ENCODE measurements at places on chromosomes 3 and 15.

DNA sequence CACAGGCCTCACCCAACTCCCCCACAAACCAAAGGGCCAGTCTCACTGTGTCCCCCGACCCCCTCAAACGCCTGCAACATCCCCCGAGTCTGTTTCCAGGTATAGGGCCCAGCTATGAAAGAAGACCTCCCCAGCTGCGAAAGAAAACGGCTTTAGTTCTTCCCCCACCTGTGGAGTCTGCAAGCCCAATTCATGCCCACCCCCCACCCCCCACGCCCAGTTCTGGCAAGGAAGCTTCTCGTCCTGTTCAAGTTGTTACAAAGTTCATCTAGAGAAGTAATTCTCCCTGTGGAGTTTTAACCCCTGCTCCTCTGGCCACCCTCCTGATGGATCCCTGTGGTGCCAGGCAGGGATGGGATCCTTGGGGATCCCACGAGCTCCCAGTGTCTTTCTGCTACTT, 54.4 kb downstream of the CCDC66 start:
- DNase-seq: no peak

GRCh38 chr3:26588931-26589330, 33.6 kb upstream of the LRRC3B start:
- DNase-seq: no peak

- no peak for DNase-seq
Observed at GRCh38 chr3:165254812-165255211, 58.6 kb upstream of the SLITRK3 start.

- no peak for DNase-seq
Observed at GRCh38 chr15:70025413-70026296, 72.1 kb downstream of the TLE3 start.

DNA sequence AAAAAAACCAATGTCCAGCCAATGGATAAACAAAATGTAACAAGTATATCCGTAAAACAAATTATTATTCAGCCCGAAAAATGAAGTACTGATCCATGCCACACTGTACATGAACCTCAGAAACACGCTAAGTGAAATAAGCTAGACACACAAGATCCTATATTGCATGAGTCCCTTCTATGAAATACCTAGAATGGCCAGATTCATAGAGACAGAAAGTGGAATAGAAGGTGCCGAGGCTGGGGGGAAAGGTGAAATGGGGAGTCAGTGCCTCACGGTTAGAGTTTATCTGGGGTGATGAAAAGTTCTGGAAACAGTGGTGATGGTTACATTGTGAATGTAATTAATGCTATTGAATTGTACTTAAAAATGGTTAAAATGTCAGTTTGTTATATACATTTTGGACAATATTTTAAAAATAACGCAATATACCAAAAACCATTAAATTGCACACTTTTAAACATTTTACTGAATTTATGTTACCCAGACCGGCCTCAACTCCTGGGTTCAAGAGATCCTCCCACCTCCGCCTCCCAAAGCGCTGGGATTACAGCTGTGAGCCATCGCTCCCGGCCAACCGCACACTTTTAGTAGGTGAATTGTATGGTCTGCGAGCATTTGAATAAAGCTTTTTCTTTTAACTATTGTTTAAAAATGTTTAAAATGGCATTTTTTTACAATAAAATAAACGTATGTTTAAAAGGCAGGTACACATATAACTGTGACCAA, 2.1 kb downstream of the RNF168 start:
- DNase-seq: no peak

GRCh38 chr3:129288446-129288845, 9.8 kb downstream of the HMCES start:
- no peak for DNase-seq

- no peak for DNase-seq
Observed at GRCh38 chr3:53833700-53834099, 12.5 kb downstream of the CHDH start.

- no peak for DNase-seq
Observed at GRCh38 chr15:60591496-60592370, 112.8 kb upstream of the ICE2 start.

GRCh38 chr15:66882251-66883020, 180.4 kb downstream of the SMAD6 start:
- no peak for DNase-seq

DNA sequence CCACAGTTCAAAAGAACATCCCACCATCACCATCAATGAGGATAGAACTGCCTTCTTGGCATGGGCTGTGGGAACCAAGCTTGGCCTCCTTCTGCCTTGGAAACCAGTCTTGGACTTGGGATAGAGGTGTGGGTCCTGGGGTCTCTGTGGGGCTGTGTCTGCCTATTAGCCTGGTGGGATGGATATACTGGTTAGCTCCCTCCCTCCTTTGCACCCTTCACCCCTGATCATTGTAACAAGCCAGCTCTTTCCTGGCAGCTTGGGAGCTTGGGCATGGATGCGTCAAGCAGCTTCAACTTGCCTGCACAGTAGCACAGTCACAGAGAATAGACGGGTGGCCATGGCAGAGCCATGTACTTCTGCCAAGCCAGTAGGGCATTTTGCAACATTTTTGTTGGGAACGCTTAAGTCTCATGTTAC, 65.2 kb downstream of the SMAD6 start:
- DNase-seq: no peak

- no peak for DNase-seq
Observed at GRCh38 chr3:156371701-156372100, 183.2 kb downstream of the SSR3 start.

GRCh38 chr3:50603261-50604109, 8.1 kb downstream of the CISH start:
- DNase-seq: no peak

GRCh38 chr3:74403307-74403706, 211.2 kb downstream of the CNTN3 start:
- DNase-seq: no peak

DNA sequence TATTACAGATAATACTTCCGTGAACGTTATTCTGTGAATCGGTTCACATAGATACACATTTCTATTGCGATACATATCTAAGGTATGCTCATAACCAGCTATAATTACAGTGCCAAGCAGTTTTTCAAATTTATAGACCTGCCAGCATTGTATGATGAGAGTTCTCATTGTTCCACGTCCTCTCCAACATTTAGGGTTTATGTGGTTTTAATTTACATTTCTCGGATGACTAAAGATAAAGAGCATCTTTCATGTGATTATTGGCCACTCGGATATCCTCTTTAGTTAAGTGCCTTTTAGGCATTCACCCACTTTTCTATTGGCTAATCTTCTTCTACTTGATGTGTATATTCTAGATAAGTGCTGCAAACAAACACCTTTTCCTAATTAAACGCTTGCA, 134.7 kb upstream of the CCDC54 start:
- DNase-seq: no peak

DNA sequence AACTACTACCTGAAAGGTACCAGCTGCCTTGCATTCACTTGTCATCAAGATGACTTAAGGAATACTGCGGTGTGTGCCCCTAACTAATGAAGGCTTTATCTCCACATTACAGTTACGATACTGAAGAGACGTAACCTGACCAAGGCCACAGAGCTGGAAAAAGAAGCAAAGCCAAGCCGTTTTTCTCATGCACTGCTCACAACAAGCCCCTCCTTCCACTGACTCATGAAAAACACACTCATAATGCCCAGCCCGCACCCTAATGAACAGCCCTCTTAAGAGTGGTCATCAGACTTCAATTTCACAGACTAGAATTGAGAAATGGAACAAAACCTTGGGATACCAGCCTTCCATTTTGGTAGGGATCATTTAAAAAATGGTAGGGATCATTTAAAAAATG, 11.6 kb downstream of the PSMD6 start:
- DNase-seq: no peak

DNA sequence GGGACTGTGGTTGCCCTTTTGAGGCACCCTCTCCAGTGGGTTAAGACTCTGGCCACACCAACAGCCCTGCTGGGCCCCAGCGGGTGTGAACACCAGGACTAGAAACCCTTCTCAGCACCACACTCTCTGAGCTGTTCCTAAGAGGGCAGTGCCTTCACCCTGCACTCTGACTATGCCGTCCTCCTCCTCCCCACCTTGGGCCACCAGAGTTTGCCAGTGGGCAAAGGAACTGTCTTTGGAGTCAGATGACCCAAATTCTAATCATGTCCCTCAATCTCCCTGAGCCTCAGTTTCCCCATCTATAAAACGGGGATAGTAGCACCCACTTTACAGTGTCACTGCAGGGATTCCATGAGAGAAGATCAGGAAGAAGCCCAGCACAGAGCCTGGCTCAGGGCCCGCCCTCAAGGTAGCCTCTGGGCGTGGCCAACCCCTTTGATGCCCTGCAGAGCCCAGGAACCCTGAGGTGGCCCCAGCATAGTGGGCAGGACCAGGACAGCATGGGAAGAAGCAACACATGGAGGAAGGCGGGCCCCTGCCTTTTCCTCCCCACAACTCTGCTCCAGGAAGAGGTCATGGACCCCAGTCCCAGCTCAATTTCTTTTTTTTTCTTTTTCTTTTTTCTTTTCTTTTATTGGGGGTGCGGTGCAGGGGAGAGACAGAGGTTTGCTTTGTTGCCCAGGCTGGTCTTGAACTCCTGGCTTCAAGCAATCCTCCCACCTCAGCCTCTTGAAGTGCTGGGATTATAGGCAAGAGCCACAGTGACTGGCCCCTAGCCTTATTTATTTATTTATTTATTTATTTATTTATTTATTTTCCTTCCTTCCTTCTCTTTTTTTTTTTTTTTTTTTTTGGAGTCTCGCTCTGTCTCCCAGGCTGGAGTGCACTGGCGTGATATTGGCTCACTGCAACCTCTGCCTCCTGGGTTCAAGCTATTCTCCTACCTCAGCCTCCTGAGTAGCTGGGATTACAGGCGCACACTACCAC, 115.7 kb upstream of the LINGO1 start:
- no peak for DNase-seq

DNA sequence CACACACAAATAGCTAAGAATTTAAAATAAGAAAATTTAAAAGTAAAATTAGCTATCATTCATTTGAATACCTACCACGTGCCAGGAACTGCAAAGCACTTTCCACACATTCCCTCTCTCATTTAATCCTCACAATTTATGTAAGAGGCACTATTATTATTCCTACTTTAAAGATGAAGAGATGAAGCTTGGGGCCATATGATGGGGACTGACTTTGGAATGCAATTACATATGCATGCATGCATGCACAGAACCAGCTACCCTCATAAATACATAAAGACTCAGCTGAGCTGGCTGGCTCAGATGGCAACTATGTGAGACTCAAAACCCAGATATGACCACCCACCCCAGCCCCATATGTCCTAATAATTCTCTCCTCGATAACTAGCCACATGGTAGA, 31.7 kb upstream of the THUMPD3 start:
- DNase-seq: no peak

- no peak for DNase-seq
Observed at GRCh38 chr3:66372681-66373350, 128.0 kb downstream of the LRIG1 start.

- no peak for DNase-seq
Observed at GRCh38 chr15:47675735-47676134, 41.6 kb upstream of the SEMA6D start.

GRCh38 chr15:74290645-74291044, 54.5 kb downstream of the CCDC33 start:
- DNase-seq: no peak

DNA sequence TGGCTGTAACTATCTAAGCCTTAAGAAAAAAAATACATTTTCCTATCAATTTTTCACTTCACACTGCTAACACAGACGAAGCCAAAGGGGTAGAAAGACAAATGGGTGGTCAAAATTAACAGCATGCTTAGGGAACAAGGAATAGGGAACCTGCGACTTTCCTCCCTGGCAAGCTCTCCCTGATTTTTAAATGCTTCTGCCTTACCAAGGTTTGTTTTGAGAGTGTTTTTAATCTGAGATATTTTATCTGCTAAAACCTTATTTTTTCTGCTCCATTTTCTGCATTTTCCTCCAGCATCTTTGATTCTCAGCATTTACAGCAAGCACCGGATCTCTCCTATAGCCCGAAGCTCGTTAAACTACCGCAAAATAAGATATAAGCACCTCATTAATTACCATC, 214.4 kb downstream of the RORA start:
- no peak for DNase-seq

GRCh38 chr3:126888186-126888760, 94.6 kb upstream of the PLXNA1 start:
- no peak for DNase-seq

DNA sequence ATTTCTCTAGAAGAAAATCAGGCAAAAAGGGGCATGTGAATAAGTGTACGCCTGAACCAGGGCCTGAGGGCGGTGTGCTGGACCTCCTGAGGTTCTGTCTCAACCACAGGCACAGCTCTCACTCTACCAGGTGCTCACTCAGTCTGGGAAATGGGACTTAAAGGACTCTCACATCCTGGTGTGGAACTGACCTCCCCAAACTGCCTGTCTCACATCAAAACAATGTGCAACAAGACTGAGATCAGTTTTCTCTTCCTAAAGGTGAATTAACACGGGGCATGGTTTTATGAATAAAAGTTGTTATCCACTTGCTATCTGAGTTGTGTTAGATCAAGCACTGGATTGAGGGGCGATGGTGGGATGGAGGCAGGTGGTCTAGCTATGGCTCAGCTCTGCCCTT, 4.8 kb downstream of the STOML1 start:
- no peak for DNase-seq
